Activated CD4-positive, alpha-beta memory T cell treated with anti-CD3 and anti-CD28 coated beads for 36 hours (primary cell): ENCODE measurements at places on chromosomes 11 and 22. TPM values are rescaled to one million over a fixed set of nuclear protein-coding genes. Genes with fewer than 3 reads are reported as not detected.
A peak's percentile ranks its signal among the peaks of the same experiment; 100 is the strongest.

MS4A6A gene
- not detected for total RNA-seq

GRCh38 chr11:17590463-17590862 lies 43.4 kb downstream of the OTOG start:
- no peak for DNase-seq
- no peaks in the 10 kb centered on the region for H3K36me3 ChIP-seq
- H3K4me1 ChIP-seq = no peaks in the 10 kb centered on the region
- H3K27ac ChIP-seq = no peak overlapping the region
- H3K27me3 ChIP-seq = peaks cover 9% of the 10 kb centered on the region

- no peak overlapping the region for H3K4me3 ChIP-seq
- peaks cover 14% of the 10 kb centered on the region for H3K36me3 ChIP-seq
- no peaks in the 10 kb centered on the region for H3K27me3 ChIP-seq
These were observed 9.5 kb downstream of the SLC16A8 start for GRCh38 chr22:38074181-38075104.

MS4A4A gene
- not detected for total RNA-seq

DNA sequence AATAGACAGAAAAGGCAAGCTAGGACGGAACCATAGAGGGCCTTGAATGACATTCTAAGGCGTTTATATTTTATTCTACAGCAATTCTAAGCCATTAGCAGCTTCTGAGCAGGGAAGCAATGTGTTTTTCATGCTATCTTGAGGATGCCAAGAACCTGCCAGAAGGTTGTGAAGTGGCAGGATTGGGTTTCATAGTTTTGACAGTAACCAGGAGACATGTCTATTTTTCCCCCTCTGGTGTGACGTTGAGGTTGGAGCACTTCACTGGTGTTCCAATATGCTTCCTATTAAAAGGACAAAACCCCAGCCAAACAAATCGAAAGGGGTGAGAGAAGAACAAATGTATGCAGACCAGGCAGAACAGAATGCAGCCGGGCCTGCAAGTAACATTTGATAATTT lies 148.2 kb downstream of the SPATA19 start:
- no peaks in the 10 kb centered on the region for H3K36me3 ChIP-seq
- H3K27me3 ChIP-seq = no peaks in the 10 kb centered on the region
- no peaks in the 10 kb centered on the region for H3K4me1 ChIP-seq
- DNase-seq = no peak

HEPN1 gene
- total RNA-seq = not detected

OR51B5 gene
- total RNA-seq = not detected

GLB1L3 gene
- total RNA-seq = 8.6 TPM

GRCh38 chr11:30254307-30255298 lies 23.8 kb downstream of the FSHB start:
- H3K27me3 ChIP-seq = peaks cover 1% of the 10 kb centered on the region
- no peaks in the 10 kb centered on the region for H3K36me3 ChIP-seq
- no peak overlapping the region for H3K27ac ChIP-seq
- no peak for DNase-seq

DNA sequence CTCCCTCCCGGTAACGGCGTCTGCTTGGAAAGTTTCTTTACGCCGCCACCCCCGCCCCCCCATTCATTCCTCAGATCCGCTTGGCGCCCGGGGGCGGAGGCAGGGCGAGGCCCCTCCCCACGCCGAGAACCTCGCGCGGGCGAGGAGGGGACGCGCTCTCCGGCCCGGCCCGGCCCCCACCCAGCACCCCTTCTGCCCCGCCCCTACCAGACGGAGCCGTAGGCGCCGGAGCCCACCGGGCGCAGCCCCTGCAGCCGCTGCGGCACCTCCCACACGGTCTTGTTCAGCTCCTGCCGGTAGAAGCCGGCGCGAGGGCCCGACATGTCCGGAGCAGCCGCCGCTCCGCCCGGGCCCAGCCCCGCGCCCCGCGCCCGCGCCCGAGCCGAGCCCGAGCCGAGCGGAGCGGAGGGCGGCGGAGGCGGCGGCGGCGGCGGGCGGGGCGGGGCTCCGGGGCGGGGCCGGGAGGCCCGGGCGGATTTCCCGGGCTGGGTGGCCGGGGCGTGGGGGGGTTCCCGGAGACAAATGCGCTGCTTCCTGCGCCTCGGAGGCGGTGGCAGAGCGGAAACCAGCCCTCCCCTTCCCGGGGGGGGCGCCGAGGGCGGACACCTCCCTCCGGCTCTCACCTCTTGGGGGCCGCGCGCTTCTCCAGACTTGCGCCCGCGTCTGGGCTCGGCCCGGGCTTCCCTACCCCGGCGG lies at the start of gene MAPK11:
MAPK11 (minus strand) TSS at position 411 of the 696 bp plus-strand sequence; CDS start at position 323, 88 bp downstream.
- H3K4me3 ChIP-seq = peak within 1 kb of the TSS; percentile 68
- H3K4me1 ChIP-seq = peaks cover 8% of the 10 kb centered on the region
- peak within 1 kb of the TSS; percentile 8 for H3K27ac ChIP-seq

GRCh38 chr11:95255251-95256145 lies 24.5 kb upstream of the SESN3 start:
- no peak overlapping the region for H3K4me3 ChIP-seq
- DNase-seq = no peak
- H3K27ac ChIP-seq = peak overlapping the region; percentile 93
- H3K36me3 ChIP-seq = no peaks in the 10 kb centered on the region
- H3K27me3 ChIP-seq = no peaks in the 10 kb centered on the region
- peaks cover 42% of the 10 kb centered on the region for H3K4me1 ChIP-seq

- no peak overlapping the region for H3K4me3 ChIP-seq
- H3K27ac ChIP-seq = no peak overlapping the region
- H3K27me3 ChIP-seq = no peaks in the 10 kb centered on the region
- DNase-seq = no peak
- peaks cover 8% of the 10 kb centered on the region for H3K36me3 ChIP-seq
These were observed 14.1 kb downstream of the LARGE2 start for GRCh38 chr11:45936511-45937054.

LMO2 gene
- total RNA-seq = not detected

- no peak for DNase-seq
- no peak overlapping the region for H3K4me3 ChIP-seq
- H3K4me1 ChIP-seq = no peaks in the 10 kb centered on the region
These were observed 673.8 kb downstream of the BRD1 start for GRCh38 chr22:49153921-49154320.

FOLR2 gene
- total RNA-seq = not detected

DNA sequence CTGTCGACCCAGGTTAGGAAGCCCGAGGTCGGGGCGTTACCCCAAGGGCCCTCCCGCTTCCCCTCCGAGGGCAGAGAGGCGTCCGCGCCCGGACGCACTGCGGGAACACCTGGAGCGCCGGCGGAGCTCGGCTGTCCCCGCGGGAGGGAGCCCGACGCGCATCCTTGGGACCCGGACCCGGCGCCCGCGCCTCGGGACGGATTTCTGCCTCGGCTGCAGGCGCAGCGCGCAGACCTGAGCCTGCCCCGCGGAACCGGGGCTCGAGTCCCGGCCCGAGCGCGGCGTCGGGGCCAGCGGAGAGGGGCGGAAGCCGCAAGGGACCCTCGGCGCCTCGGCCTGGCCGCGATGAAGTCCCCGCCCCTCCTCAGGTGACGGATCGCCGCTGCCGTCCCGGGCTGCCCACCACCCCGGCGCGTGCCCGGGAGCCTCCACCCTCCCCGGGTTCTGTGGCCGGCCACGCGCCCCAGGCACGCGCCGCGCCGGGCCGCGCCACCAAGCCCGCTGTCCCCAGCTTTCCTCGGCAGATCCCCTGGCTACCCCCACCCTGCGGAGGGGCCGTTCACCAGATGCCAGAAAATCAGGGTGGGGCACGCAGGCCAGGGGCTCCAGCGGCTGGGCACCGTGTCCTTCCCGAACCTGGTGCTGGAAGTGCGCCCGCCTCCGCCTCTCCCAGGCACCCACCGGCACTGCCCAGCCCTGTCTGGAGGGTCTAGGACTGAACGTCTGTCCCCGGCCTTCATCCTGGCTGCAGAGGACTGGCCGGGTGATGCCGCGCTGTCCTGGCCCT lies 410 bp downstream of the GLB1L3 start:
- peaks cover 4% of the 10 kb centered on the region for H3K27me3 ChIP-seq
- no peak for DNase-seq
- peak overlapping the region; percentile 99 for H3K27ac ChIP-seq
- H3K36me3 ChIP-seq = peaks cover 7% of the 10 kb centered on the region
- H3K4me1 ChIP-seq = peaks cover 31% of the 10 kb centered on the region
- peak overlapping the region; percentile 95 for H3K4me3 ChIP-seq

DNA sequence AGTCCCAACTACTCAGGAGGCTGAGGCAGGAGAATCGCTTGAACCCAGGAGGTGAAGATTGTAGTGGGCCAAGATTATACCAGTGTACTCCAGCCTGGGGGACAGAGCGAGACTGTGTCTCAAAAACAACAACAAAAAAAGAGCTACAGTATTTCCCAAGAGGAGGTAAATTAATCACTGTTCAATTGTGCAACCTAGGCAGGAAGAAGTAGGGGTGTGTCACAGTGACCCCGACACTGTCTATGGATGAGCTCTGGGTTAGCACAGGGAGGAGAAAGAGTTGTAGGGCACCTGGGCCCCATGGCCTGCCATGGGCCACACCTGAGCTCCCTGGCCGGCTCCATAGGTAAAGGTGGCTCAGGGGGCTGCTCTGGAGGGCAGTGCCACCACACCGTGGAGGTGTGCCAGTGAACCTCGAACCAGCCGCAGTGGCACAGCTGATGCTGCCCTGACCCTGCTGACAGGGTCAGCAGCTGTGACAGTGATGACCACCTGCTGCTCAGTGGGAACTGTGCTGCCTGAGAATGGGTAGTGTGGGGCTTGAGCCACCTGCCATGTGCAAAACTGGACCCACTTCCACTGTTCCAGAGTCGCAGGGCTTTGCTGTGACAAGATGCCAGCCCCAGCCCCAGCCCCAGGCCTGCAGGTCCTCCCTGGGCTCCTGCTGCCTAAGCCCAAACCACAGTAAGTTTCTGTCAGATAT lies 84.0 kb upstream of the PITPNB start:
- no peak overlapping the region for H3K27ac ChIP-seq
- DNase-seq = no peak
- H3K4me3 ChIP-seq = no peak overlapping the region
- no peaks in the 10 kb centered on the region for H3K4me1 ChIP-seq
- no peaks in the 10 kb centered on the region for H3K27me3 ChIP-seq

DNA sequence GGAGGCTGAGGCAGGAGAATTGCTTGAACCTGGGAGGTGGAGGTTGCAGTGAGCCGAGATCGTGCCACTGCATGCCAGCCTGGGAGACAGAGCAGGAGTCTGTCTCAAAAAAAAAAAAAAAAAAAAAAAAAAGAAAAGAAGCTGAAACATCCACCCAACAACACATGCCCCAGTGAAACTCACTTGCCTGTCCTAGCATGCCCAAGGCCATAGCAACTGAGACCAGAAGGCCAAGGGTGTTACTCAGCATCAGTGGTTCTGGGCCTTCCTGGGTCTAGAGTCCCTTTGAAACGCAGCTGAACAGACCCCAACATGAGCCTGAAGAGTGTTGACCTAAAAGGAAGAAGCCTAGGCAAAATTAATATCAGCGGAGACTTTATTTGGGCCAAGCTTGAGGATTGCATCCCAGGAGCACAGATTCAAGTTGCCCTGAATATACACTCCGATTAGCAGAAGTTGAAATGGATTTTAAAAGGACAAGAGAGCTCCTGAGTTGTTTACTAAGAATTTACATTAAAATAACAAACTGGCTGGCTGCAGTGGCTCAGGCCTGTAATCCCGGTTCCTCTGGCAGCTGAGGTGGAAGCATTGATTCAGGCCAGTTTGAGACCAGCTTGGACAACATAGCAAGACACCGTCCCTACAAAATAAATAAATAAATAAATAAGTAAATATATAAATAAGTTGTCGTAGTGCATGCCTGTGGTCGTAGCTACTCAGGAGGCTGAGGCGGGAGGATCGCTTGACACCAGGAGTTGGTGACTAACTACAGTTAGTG lies 7.0 kb downstream of the PRDX5 start:
- no peak for DNase-seq
- no peak overlapping the region for H3K4me3 ChIP-seq
- peaks cover 9% of the 10 kb centered on the region for H3K36me3 ChIP-seq
- no peak overlapping the region for H3K27ac ChIP-seq
- H3K4me1 ChIP-seq = peaks cover 2% of the 10 kb centered on the region
- no peaks in the 10 kb centered on the region for H3K27me3 ChIP-seq

GRCh38 chr22:38738475-38739070 lies 17.2 kb downstream of the SUN2 start:
- H3K4me1 ChIP-seq = peaks cover 39% of the 10 kb centered on the region
- H3K27me3 ChIP-seq = no peaks in the 10 kb centered on the region
- H3K4me3 ChIP-seq = no peak overlapping the region
- DNase-seq = no peak

DNA sequence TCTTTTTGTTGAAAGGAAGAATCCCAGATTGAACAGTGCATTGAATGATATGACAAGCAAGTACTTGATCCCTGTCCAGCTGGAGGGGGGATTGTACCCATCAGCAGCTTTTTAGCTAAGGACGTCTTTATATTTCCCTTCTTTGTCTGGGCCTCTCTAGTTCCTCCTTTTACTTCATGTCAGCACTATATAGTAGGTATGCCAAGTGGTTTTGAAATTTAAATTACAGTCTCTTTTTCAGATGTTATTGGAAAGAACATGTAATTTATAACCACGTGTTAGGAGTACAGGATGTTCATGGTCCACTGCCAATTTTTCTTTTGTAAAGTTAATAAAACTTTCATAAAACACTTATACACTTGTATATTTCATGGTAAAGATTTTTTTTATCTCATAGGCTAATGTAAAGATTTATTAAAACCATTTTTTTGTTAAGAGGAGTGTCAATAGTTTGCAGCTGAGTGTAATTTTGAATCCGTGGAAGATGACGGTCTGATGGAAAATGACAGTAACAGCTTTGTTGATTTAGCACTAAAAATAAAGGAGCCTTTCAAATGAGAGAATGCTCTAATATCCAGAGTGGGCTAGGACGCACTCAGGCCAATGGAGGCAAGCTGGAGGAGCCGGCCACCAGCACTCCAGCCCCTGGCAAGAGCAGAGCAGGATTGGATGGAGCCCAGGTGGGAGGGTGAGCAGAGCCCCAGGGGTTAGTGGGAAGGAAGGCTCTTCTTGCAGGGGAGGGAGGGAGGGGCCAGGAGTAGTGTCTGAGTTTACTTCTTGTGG lies 488.3 kb downstream of the INSC start:
- H3K27ac ChIP-seq = no peak overlapping the region
- no peak for DNase-seq
- no peak overlapping the region for H3K4me3 ChIP-seq
- H3K27me3 ChIP-seq = no peaks in the 10 kb centered on the region
- H3K36me3 ChIP-seq = no peaks in the 10 kb centered on the region

DNA sequence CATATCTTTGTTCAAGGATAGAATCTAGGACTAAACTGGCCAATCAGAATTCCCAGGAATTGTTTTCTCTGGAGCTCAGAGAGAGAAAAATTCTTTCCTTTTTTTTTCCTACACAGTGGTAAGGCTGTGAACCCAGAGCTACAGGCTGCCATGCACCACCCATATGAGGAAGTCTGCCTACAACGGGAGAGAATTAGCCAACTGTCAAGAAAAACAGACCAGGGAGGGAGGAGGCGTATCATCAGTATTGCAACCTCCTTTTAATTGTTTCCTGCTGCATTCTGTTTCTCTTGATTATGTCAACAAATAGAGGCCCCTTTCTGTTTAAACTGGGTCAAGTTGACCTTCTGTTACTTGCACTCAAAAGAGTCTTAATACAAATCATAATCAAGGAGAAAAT lies 176.5 kb upstream of the UBASH3B start:
- H3K4me3 ChIP-seq = no peak overlapping the region
- DNase-seq = no peak
- peaks cover 9% of the 10 kb centered on the region for H3K27me3 ChIP-seq
